ENCODE measurements at places on chromosomes 6 and 20.

DNA sequence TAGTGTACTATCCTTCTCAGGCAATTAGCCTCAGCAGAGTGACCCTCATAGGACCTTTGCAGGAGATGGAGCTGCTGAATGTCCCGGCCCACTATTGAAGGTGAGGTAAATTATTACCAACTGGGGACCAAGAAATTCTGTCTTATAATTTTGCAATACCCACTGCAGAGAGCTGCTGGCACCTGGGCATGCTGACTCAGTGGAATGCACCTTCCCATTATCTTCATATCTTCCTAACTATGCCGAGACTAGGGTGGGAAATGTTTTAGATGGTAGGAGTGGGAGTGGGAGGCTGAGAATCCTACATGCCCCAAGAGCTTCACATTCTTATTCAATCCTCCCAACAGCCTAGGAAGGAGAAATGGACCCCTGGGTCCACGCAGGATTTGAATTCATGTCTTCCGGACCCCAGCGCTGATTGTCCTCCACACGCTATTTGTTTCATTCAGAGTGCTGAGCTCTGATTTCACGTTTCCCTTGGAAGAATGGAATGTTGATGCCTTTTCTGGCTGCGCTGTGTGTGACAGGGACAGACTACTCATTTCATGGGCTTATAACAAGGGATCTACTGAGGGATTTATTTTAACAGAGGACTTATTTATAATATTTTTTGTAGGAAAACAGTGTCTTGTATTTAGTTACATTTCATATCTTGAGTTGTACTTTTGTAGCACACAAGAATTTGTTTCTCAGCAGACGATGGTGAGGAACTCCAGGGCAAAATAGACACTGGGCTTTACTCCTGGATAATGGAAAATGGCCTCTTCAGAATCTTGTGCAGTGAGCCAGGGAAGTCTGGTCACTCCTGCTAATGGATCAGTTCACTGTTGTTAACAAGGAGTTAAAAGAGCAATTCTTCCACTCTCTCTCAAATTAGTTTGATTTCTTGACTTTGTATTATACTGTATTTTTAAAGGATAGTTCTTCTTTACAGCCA lies 66.4 kb downstream of the FYN start:
- ATAC-seq = no peak

- ATAC-seq = no peak
These were observed 73.4 kb upstream of the PMEPA1 start for GRCh38 chr20:57783196-57783595.

GRCh38 chr6:48111143-48111506 lies at the start of gene PTCHD4:
Gene PTCHD4 (minus strand): TSS chr6:48111197. CDS start chr6:48068957, 42,240 bp downstream.
- no peak for ATAC-seq

GRCh38 chr6:66199171-66199570 lies 492.1 kb upstream of the EYS start:
- no peak for ATAC-seq

DNA sequence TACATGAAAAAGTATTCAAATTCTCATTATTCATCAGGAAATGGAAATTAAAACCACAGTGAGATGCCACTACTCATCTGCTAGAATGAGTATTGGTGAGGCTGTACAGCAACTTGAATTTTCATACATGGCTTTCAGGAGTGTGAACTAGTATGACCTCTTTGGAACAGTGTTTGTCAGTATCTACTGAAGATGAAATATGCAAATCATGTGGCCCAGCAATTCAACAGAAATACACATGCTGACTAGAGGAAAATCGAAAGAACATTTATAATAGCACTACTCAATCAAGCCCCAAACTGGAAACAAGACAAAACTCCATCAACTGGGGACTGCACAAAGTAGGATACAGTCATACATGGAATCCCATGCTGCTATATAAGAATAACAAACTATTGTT lies 102.2 kb downstream of the DCDC2 start:
- ATAC-seq = peak; percentile 59

All from stimulated activated memory B cell treated with anti-CD40 and anti-IgM and Interleukin-4, amounts not matched to agents 10 μg/mL and 1 μg/mL and 100 μg/mL, for 72 hours (primary cell).